ENCODE measurements at places on chromosomes 11 and 22.

DNA sequence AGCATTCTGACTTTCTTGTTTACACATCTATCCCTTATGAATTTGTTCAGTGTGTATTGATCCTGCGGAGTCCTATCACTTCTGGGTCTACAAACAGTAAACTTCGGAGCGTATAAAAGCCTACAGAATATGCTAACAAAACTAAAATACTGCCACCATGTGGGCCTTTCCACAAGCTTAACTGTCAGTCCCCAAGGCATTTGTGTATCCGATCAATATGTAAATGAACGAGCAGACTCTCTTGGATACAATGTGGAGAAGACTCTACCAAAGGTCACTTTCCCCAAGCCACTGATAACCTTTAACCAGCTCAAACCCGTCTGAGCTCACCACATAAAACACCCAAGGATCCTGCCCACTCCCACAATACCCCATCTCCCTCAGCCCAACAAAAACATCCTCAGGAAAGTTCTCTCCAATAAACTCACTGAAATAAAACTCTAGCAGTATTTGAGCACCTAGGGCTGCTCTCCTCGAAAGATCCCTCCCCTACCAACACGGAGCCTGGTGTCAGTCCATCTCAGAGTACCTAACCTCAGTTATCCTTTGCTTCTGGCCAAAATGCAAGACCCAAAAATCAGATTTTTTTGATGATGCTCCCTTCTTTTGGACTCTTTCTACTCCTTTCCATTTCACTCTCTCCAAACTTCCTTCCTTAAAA is 17.8 kb downstream of the ADA2 start:
- peak; percentile 23 for DNase-seq

GRCh38 chr11:125923012-125923579 is 18.8 kb downstream of the DDX25 start:
- peak; percentile 75 for DNase-seq

GRCh38 chr11:95641495-95641894 is 148.1 kb downstream of the FAM76B start:
- no peak for DNase-seq

DNA sequence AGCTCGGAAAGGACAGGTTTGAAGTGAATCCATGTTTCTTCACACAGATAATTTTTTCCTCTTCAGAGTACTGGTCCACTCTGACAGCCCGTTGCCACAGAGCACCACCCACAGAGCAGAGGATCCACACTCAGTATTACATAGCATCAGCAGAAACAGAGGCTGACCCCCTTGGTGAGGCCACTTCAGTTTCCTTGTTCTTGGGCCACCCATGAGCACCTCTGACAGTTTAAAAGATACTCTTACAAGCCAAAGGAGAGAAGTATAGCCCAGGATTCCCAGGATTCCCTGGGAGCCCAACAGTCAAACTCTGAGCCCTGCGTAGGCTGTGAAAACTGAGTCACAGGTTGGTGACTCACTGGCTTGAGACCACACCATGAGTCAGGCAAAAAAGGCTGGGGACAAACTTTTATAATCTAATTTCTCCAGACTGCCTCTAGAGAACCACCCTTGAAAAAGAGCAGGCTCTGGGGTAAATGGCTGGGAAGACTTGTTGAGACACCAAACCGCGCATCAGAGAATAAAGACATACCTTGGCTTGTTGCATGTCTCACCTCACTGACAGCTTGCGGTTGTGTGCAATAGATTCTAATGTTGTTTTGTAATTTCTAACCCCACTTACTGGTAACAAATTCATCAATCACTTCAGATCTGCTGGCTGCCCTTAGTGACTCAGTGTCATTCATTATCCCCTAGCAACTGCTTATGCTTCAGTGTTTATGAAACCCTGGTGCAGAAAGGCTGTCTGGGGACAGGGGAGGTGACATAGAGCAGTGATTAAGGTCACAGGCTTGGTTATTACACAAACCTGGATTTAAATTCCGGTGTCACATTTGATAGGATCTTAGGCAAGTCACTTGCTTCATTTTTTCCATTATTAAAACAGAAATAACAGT is 56.9 kb upstream of the PRSS23 start:
- peak; percentile 96 for DNase-seq

- DNase-seq, result no peak
These were observed 26.1 kb upstream of the RIC3 start for GRCh38 chr11:8194956-8195355.

GRCh38 chr11:44611088-44611487 is 45.6 kb downstream of the CD82 start:
- DNase-seq, result no peak

DNA sequence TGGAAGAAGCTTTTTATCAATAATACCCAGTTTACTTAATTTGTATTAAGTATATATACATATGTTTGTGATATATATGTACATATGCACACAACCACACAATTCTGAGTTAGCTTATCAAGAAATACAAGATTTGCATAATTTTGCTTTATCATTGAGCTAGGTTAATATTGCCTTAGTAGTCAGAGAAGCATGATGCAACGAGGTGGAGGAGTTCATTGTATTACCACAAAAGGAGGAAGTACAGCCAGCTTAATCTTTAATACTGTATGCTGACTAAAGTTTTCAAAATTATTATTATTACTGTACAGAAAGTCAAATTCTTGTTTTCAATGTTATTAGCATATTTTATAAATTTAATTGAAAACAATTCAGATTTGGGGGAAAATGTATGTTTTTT is 278.4 kb upstream of the PDGFD start:
- DNase-seq, result no peak

- no peak for DNase-seq
These were observed 8.5 kb upstream of the CREBZF start for GRCh38 chr11:85673393-85673792.

DNA sequence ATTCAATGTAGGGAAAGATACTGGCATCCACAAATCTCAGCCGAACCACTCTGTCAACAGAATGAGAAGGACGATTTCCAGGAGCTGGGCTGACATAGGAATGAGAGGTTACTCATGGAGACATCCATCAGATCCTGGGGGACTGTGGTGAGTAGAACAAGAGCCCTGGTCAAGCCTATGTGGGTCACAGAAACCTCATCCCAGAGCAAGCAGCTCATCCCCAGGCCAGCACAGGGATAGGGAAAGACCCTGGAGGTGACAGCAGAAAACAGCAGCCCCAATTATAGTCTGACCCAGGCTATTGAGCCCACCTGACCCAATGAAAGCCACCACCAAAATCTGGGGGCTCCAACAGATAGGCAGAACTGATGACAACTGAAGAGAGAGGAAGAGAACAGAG is 128.0 kb upstream of the SERPIND1 start:
- DNase-seq, result no peak

DNA sequence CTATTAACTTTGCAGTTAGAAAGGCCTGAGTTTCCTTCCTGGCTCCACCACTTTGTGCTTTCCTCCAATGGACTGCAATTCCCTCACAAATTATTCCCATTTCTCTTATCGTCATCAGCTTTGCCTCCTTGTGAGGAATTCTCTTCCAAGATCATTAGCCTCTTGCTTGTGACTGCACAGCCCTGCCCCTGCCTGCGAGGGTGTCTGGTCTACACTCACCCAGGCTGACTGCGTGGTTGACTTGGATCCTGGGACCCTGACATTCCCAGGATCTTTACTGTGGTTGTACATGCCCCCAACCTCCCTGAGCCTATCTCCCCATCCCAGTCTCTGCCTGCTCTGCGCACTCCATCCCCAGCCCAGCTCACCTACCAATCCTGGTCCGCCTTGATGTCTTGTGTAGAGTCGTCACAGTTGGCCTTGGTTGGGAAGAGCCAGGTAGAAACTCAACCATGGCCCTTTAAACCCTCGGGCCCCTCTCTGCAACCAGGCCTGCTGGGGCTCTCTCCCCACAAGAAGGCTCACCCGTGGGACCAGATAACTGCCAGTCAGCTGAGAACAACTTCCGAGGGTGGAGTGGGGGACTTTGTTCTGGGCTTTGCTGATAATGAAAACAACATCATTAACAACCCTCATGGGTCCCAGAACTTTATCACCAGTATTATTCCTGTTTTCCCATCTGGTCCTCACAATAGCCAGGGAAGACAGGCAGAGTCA is at the start of gene OR2AT4:
TSS of gene OR2AT4 (minus strand) at position 421 of the 717 bp plus-strand sequence.
- DNase-seq, result no peak

GRCh38 chr11:115869780-115870431 is 365.7 kb upstream of the CADM1 start:
- DNase-seq, result peak; percentile 36

DNA sequence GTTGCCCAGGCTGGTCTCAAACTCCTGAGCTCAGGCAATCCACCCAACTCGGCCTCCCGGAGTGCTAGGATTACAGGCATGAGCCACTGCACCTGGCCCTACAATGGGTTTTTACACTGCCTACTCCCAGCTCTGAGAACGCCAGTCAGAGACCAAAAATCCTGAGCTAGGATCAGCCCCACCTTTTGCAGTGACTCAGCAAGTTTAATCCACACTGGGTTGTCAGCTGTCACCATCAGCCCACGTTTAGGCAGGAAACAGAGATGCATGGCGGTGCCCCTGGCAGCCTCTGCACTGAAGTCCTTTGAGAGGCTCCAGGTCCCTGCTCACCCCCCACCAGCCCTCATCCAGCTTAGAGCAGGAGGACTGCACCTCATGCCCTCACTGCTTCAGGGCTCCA is 117.6 kb downstream of the ARHGAP8 start:
- peak; percentile 57 for DNase-seq

DNA sequence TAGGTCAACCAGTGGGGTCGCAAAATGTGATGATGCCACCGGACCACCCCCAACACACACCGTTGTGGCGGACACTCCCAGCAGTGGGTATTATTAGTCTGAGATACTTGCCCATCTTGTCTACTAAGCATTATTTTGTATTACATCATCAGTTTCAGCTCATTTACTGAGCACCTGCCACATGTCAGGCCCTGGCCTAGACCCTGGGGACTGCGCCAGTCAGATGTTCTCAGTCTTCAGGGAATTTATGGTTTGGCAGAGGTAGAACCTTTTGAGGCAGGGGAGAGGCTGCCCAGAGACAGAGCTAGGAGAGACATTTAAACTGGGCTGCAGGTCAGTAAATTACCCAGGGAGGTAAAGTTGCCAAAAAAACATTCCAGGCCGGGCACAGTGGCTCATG is 43.1 kb upstream of the GCAT start:
- no peak for DNase-seq

- no peak for DNase-seq
These were observed 229.5 kb downstream of the AASDHPPT start for GRCh38 chr11:106306942-106307341.

DNA sequence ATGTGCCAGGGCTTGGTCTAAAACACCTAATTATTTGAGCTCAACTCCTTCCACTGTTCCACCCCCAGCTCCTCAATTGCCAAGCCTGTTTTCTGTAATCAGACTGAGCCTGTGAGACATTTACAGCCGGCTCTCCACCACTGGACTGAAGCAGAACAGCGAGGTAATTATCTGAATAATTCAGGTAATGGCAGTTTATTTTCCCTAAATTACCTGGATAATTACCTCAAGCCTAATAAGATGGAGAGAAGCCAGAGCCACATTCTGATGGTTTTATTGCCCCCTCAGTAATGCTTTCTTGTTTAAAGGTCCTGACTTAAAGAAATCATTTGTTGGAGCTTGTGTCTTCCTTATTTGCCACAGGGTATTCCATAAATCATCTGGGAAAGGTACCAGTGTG is 64.2 kb downstream of the FZD4 start:
- no peak for DNase-seq

- DNase-seq, result peak; percentile 62
These were observed 2.0 kb downstream of the KCNE3 start for GRCh38 chr11:74465291-74465708.

DNA sequence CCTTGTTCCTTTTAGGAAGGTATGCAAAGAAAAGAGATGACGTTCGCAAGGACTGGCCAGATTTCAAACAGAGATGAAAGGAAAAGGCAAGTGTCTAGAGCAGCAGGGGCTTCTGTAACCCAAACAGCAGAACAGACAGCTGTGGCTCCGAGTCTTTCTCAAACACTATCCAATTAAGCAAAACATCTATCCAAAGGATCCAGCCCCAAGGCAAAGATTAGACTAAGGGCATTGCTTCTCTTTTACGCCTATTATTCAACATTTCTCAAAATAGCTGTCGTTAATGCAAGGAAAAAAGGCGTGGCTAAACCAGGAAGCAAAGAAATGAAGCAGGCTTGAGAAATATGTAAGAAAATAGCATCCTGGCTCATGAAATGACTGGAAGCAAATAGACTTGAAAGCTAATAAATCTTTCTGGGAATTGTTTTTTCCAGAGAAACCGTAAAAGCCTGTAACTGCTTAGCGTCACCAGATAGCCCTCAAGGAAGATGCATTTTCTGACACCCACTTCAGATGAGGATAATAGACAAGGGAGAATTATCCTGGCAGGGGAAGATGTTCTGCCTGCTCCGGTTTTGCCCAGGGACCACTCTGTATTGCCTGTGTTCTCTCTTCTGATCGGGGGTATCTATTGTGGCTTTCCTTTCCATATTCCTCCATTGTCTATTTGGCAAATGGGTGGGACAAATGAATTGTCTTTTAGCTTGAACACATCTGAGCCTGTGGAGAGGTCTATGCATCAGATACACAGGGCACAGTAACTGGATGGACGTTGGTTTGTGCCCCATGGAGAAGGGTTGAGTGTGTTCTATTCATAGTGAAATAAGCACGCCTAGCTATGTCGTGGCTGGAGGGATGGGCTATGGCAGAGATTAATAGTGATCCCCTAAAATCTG is 20.2 kb downstream of the C11orf96 start:
- no peak for DNase-seq

DNA sequence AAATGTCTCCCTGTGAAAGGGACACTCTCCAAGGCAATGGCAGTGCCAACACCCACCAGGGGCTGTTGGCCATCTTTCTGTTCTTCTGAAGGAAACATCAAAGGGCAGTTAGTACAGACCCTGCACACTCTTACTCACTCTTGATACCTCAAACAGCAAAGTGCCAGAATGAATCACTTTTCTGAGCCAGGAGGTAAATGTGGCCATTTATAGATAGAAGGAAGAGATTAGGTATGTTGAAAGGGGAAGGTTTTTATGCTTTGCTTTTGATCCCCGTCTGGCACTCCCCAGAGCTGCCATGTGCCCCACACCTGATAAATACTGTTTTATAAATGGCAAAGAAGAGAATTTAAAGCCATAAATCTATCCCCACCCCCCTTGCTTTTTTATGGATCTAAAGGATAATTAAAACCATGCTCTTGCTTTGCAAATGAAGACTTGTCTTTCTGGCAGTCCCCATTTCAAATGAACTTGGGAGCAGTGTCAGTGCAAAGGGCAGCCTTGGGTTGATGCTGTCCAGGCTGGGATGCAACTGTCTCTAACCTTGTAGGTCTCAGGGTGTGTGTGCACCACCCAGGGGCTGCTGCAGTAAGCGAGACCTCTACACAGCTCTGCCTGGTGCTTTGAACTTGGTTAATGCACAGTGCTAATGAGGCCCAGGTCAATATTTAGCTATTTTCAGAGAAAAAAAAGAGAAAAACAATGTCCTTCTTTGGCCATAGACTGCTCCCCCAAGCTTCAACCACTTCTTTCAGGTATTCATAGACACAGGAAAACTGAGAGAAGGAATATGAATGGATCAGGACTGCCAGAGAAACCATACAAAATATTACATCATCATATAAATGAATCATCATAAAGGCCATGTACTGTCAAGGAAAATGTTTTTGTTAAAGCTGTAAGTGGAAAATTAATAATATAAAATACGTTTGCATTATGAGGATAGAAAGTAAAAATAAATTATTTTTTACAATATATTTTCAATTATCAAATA is 207.5 kb downstream of the ETS1 start:
- peak; percentile 72 for DNase-seq

- DNase-seq, result no peak
These were observed 49.0 kb downstream of the LINC01488 start for GRCh38 chr11:69530278-69531070.
